Epithelial cell of proximal tubule (primary cell): ENCODE measurements at places on chromosomes 1 and 21. TPM values are rescaled to one million over a fixed set of nuclear protein-coding genes. Genes with fewer than 3 reads are reported as not detected.

Gene NECTIN4
- total RNA-seq: 3.0 and 6.1 TPM in 2 replicates

Gene MANEAL
- 0.46 and 0.72 TPM in 2 replicates for total RNA-seq

Gene KIF26B
- total RNA-seq: 2.8 and 2.9 TPM in 2 replicates

Gene OR14A16
- total RNA-seq: not detected in 2 replicates

Gene MT1HL1
- not detected in 2 replicates for total RNA-seq

Gene SLC22A15
- total RNA-seq: 1.6 and 2.6 TPM in 2 replicates

Gene IL12RB2
- total RNA-seq: 0.72 and 1.3 TPM in 2 replicates

Gene TPTE
- total RNA-seq: not detected in 2 replicates

Gene SPRR2G
- not detected in 2 replicates for total RNA-seq

Gene AK5
- total RNA-seq: 9.3 and 25.0 TPM in 2 replicates

Gene SMAP2
- total RNA-seq: 4.9 and 11.0 TPM in 2 replicates

Gene OR2AK2
- total RNA-seq: not detected in 2 replicates
